Activated CD4-positive, alpha-beta T cell treated with anti-CD3 and anti-CD28 coated beads, Interleukin-2, amount 10 ng/mL, durations not matched to agents 7 days and 5 days (primary cell): ENCODE measurements at places on chromosomes 5 and 9. TPM values are rescaled to one million over a fixed set of nuclear protein-coding genes. Genes with fewer than 3 reads are reported as not detected.

SLC36A3 gene
- not detected for total RNA-seq

ORM2 gene
- total RNA-seq: not detected

THOC3 gene
- total RNA-seq: 61.6 TPM

WNK2 gene
- not detected for total RNA-seq

DMRTA1 gene
- not detected for total RNA-seq

SREK1IP1 gene
- total RNA-seq: 25.8 TPM

RANBP3L gene
- total RNA-seq: not detected

PCDHB4 gene
- total RNA-seq: not detected

SHOC1 gene
- total RNA-seq: not detected

- DNase-seq: no peak
Observed at GRCh38 chr5:124461157-124461556, 285.3 kb downstream of the ZNF608 start.

GRCh38 chr5:57692582-57693487, 210.2 kb upstream of the ACTBL2 start:
- DNase-seq: no peak

- no peak for DNase-seq
Observed at GRCh38 chr5:60374409-60374808, 325.6 kb downstream of the DEPDC1B start.

DNA sequence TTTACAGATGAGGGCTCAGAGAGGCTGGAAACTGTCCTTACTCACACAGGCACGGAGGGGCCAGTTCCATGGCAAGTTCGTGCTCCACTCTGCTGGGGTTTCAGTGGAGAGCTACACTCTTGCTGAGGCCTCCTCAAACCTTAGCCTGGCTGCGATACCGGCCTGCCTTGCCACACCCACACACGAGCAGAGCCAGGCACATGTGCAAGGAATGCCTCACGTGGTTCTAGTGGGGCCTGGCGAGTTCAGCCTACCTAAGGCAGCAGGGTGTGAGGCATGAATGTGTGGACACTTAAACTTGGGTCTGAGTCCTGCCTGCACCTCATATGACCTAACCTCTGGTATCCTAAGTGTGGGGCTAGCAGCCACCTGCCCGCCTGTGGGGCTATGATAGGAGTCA, 21.5 kb upstream of the PRDM12 start:
- DNase-seq: no peak

- DNase-seq: no peak
Observed at GRCh38 chr9:114214686-114215414, 59.5 kb downstream of the COL27A1 start.

DNA sequence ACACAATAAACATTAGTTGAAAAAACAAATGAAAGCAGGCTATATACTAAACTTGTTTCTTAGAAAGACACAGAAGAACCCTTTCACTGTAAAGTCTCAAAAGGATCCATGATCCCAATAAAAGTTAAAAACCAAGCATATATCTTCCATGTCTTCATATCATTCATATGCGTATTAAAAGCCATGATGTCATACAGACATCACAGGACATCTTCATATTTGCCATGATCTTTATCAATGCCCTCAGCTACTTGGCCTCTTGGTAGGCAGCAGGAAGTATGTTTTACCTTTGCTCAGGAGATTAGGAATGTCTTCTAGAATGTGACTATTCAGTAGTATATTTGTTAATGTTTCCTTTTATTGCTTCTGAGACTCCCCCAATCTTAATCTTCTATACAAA, 16.8 kb downstream of the AP3B1 start:
- no peak for DNase-seq

- DNase-seq: no peak
Observed at GRCh38 chr9:29826421-29826820, 2253.1 kb upstream of the C9orf72 start.

GRCh38 chr5:150596826-150597225, 43.6 kb upstream of the SYNPO start:
- no peak for DNase-seq
